Esophagus muscularis mucosa (tissue), 4 donors: ENCODE measurements at places on chromosomes 3 and 15. TPM values are rescaled to one million over a fixed set of nuclear protein-coding genes. Genes with fewer than 3 reads are reported as not detected.
A peak's percentile ranks its signal among the peaks of the same experiment; 100 is the strongest.

GRCh38 chr15:82710208-82710555 lies 507 bp upstream of the AP3B2 start:
- no peak for DNase-seq

- DNase-seq: no peak
Measured at GRCh38 chr3:148839805-148840204, 12.2 kb downstream of the CPB1 start.

- no peak for DNase-seq
Measured at GRCh38 chr3:15053541-15053940, 11.6 kb downstream of the MRPS25 start.

DNA sequence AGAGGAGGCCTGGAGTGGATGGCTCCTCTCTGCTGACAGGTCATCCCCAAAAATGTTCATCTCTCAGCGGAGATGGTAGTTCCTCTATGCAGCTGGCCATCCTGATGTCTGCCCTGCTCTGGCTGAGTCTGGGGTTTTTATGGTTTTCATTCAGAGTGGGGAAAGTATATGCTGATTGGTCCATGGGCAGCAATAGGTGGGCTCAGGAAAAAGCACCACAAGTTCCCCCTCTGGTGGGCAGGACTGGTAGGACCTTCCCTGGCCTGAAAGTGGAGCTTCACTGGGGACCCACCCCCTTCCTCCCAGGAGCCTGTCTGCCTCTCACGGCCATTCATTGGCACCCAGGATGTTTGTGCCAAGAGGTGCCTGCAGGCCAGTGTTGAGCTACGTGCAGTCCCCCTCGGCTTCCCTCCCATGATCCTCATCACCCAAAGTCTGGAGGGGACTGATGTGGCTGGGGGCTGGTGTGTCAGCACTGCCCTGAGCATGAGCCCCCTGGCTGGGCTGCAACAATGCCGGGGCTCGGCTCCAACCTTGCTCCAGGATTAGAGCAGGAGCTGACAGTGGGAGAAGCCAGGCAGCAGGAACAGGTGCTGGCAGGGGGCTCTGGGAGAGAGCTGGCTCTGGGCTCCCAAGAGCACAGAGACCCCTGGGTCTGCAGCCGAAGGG lies 13.1 kb upstream of the BLOC1S6 start:
- no peak for DNase-seq

DNA sequence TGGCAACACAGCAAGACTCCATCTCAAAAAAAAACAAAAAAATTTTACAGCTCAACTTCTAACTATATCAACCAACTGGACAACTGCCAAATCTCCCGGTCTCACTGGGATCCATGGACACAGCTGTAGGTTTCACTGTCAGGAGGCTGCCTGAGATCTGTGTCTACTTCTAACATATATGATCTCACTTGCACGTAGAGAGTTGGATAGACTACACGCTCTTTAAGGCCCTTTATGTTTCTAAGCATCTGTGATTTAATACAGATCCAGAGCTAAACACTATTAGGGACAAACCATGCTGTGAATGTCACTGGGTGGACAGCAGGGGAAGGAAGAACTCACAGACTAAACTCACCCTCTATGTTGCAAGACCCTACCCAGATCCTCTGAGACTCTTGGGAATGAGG lies 13.0 kb upstream of the APOD start:
- DNase-seq: no peak

DNA sequence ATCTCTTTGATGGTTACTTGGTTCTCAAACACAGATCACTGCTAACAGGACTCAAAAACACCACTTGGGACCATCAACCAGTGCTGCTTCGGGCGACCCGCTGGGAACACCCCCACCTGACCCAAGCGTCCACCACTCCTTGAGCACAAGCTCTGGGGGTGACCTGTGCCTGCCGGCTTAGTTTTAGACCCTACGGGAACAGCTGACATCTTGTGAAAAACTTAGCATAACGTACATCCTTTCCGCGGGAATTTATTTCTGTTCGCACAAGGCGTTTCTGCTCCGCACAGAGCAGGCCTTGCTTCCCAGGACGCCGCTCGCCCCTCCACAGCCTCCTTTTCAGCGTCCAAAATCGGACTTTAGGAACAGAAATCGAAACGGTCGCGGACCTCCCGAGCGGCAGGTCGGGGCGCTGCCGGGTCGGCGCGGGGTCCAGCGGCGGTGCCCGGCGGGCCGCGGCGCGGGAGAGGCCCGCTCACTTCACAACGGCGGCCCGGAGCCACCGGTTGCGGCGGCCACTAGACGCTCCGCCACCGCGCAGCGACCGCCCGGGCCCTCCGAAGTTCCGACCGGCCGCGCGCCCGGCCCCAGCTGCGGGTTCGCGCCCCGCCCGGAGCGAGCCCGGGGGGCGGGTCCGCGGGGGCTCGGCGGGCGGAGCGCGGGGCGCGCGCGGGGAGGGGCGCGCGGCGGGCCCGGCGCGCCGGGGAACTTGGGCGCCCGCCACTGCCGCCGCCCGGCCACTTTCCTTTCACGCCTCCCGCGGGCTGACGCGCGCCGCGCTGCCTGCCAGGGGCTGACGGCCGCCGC lies 959 bp downstream of the SFMBT1 start:
- no peak for DNase-seq

Gene RGMA
- total RNA-seq: 159 TPM

Gene LAMB2
- total RNA-seq: 628 TPM

GRCh38 chr15:32657198-32657883 lies 15.8 kb downstream of the SCG5 start:
- DNase-seq: peak; percentile 37

- DNase-seq: no peak
Measured at GRCh38 chr3:187774185-187774789, 29.0 kb upstream of the BCL6 start.

- no peak for DNase-seq
Measured at GRCh38 chr3:14439501-14440167, 37.2 kb downstream of the SLC6A6 start.

- no peak for DNase-seq
Measured at GRCh38 chr3:31077826-31078225, 183.4 kb upstream of the GADL1 start.

- DNase-seq: no peak
Measured at GRCh38 chr3:69613286-69613685, 126.0 kb upstream of the MITF start.

- no peak for DNase-seq
Measured at GRCh38 chr15:80550908-80551260, 144.2 kb upstream of the ABHD17C start.

DNA sequence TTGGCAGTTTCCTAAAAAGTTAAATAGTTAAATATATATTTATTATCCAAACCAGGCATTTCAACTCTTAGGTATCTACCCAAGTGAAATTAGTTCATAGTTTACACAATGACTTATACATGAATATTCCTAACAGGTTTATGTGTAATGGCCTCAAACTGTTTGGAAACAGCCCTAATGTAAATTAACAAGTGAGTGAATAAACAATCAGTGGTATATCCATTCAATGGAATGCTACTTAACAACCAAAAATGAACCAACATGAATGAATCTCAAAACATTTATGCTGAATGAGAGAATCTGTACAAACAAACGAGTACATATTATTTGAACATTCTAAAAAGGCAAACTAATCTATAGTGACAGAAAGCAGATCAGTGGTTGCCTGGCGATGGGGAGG lies 33.5 kb downstream of the PRTG start:
- DNase-seq: no peak

Gene PLSCR2
- total RNA-seq: not detected

- no peak for DNase-seq
Measured at GRCh38 chr3:112477891-112478290, 21.4 kb downstream of the BTLA start.

- DNase-seq: no peak
Measured at GRCh38 chr15:51079226-51079625, 15.5 kb downstream of the TNFAIP8L3 start.

DNA sequence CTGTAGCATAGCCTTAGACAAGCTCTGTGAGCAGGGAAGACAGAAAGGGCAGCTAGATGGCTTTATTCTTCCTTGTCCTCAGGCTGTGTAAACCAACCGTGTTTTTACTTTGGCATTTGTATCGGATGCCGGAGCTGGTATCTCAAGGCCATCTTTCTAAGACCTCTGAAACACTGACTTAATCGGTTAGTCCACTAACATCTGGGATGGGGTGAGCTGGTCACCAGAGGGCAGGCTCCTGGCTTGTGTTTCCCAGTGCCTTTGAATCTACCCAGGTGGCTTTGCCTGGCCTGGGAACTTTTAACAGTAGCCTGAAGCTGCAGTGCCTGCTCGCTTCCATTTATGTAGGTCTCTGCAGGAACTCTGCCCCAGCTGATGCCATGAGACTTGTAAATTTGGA lies 252.7 kb downstream of the NR1D2 start:
- no peak for DNase-seq

DNA sequence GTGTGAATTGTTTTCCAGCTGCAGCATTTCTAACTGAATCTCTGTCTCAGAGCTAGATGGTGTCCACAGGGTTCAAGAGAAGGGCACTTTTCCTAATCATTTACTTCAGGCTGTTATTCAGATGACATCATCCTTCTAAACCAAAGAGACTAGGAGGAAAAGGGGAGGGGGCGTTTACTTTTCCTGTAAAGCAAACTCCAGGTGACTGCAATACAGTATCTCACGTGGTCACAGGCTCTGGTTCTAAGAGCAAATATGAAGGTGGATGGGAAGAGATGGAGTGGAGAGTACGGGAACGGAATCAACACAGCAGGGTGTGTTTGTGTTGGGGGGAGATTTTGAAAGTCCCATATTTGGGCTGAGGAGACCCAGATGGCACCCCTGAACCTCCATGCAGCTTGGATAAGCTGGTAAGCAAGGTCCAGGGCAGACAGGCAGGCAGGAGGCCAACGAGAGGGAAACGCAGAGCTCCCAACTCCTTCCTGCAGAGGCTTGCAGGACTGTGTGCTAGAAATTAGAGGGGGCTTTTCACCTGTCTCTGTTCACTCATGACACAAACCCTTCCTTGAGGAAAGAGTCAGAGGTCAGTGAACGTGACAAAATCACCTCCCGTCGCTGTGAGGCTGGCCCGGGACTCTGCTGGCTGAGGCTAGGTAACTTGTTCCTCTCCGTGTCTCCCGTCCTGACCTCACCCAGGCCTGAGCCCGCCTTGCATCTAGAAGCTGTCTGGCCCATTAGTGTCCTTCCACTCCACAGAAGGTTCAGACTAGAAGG lies 151.2 kb downstream of the OPA1 start:
- DNase-seq: no peak

GRCh38 chr15:56737791-56738190 lies 4.5 kb upstream of the ZNF280D start:
- no peak for DNase-seq

GRCh38 chr3:135864060-135864459 lies 101.5 kb upstream of the PPP2R3A start:
- DNase-seq: no peak

DNA sequence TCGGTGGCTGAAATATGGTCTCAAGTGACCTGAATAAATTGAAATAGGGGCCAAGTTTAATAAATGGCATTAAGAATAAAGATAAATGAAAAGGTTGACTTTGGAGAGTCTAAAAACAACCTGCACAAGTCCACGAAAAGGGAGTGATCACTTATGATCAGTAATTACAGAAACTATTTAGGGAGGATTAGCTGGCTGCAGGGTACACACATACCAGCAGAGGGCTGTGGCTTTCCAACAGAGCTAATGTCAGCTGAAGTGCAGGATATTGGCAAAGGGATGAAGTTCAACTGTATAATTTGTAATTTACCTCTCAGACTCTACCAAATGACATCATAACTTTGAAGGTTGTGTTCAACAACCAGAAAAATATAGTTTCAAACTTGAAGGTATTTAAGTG lies 86.8 kb downstream of the SYNPR start:
- no peak for DNase-seq

Gene EOMES
- not detected for total RNA-seq

DNA sequence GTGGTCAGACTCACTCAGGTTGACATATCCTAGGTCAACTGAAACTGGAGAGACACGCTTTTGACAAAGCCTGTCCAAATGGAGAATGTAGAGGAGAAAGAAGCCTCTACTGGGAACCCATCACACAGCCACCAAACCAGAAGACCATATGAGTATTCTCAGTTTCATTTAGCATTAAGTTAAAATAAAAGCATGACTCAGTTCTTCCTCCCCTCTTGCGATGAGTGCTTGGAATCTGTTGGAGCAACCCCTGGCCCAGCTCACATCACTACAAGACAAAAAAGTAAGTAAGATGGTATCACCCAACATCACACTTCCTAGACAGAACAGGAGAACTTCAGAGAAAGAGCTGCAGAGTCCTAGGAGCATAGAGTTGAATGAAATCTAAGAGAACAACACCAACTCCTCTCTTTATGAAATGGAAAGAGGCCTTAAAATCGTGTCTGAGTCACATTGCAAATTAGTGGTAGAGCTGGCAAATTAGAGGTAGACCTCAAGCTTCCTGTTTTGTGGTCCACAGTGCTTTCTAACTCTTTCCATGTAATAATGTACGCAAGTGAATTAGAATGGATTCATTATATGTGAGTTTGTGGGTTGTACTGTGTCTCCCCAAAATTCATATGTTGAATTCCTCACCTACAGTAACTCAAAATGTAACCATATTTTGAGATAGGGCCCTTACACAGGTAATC lies 51.2 kb downstream of the FGF12 start:
- no peak for DNase-seq

DNA sequence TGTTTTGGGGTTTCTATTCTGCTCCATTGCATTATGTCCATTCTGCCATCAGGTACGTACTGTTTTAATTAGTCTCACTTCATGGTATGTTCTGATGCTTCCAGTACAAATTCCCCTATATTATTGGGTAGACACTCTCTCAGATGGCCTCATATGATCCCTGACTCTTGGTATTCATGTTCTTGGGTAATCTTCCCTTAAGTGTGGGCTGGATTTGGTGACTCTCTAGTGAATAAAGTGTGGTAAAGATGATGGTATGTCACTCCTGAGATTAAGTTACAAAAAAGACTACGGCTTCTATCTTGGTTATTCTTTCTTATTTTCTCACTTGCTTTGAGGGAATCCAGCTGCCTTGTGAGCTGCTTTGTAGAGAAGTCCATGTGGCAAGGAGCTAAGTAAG lies 89.6 kb upstream of the TBC1D5 start:
- DNase-seq: peak; percentile 55

Gene SLITRK3
- 17.0 TPM for total RNA-seq

GRCh38 chr3:191296041-191296541 lies 33.1 kb upstream of the CCDC50 start:
- DNase-seq: no peak

GRCh38 chr3:197533396-197533795 lies 22.4 kb downstream of the BDH1 start:
- no peak for DNase-seq

Gene CHRNA5
- total RNA-seq: 0.99 TPM

GRCh38 chr3:153247331-153248330 lies 85.6 kb downstream of the RAP2B start:
- no peak for DNase-seq

DNA sequence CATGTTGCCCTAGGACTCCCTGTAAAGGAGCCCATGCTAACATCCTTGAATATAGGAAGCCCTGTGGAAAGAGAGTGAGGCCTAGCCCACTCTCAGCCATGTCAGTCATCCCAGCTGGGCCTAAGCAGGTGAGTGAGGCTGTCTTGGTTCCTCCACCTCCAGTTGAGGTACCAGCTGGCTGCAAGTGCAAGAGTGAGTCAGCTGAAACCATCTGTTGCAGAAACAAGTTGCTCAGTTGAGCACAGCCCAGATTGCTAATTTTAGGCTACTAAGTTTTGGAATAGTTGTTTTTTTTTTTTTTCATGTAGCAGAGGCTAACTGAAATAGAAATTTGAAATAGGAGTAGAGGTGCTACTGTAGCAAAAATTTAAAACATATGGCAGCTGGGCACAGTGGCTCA lies 43.7 kb upstream of the ADPGK start:
- no peak for DNase-seq

- DNase-seq: no peak
Measured at GRCh38 chr3:98329392-98330124, 24.1 kb upstream of the OR5K4 start.

Gene MYZAP
- total RNA-seq: 192 TPM

Gene NANOGP8
- 0.71 TPM for total RNA-seq

Gene DPPA2
- not detected for total RNA-seq

Gene SLC51B
- not detected for total RNA-seq

Gene TIPIN
- 4.5 TPM for total RNA-seq
